ENCODE measurements at places on chromosomes 2 and 18.

DNA sequence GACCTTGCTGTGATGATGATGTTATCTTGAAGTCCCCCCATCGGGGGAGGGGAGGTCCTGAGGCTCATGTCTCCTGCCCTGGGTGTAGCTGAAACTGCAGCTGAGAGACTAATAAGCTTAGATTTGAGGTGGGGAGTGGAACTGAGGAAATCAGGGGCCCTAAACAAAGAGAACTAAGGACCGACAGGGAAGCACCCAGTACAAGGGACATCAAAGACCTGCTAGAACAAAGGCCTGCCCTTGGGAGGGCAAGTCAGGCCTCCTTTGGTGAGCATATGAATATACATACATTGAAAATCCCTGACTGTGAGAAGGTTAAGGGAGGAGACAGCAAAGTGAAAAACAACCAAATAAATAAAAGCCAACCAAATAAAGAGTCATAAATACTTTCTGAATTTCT lies 1132.5 kb upstream of the CELF4 start:
- no peak for DNase-seq

GRCh38 chr2:44397447-44398175 lies 35.9 kb downstream of the CAMKMT start:
- DNase-seq: no peak

GRCh38 chr2:28613186-28613585 lies 117.3 kb downstream of the PLB1 start:
- peak; percentile 75 for DNase-seq

- no peak for DNase-seq
These were observed 59.1 kb downstream of the INO80C start for GRCh38 chr18:35438480-35439234.

DNA sequence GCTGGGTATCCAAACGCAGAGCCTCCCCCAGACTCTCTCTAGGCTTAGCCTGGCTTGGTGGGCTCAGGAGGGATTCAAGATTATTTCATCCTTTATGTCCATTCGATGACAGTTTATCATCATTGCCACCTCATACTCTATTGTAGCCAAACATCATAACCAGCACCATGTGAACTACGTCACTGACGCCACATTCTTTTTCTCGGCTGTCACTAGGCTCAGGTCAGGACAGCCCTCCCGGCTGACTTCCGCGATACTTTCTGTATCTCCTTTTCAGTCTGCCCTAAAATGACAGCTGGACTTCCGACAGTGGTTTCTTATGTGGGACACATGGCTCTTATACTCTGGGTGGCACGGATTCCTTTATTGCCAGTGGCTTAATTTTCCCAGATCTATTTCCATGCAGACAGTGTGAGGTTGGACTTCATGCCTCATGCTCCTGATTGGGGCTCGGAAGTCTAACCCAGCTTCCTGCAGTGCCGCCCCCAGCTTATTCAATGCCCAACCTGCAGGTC lies 39.8 kb upstream of the SMIM21 start:
- DNase-seq: no peak

- no peak for DNase-seq
These were observed 7.2 kb upstream of the ACKR3 start for GRCh38 chr2:236562434-236562833.

Measured in CD4-positive, CD25-positive, alpha-beta regulatory T cell (primary cell).